ENCODE measurements at places on chromosomes 5 and 9.

GRCh38 chr5:34657988-34658387, 1.9 kb downstream of the RAI14 start:
- no peak for DNase-seq

GRCh38 chr5:58040846-58041245, 419.0 kb downstream of the PLK2 start:
- DNase-seq, result no peak

DNA sequence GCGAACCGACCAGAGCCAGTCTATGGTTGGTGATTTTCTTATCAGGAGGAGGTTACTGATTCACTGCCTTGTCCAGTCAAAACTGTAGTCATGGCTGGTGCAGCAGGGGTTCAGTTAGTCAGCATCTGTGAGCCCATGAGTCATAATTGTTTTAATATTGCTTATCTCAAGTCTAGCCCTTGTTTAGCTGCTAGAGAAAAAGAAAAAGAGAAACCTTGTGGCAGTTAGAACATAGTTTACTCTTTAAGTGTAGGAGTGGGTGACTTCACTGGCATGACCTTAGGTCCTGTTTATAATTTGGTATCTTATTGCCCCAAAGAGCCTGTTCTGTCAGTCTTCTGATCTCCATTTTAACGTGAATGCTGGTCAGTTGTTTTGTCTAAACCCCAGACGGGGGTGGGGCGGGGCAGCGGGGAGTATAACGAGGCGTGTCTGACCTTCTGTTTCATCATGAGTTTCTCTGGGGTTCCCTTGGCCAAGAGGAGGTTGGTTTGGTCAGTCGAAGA, 76.9 kb upstream of the NFIL3 start:
- DNase-seq, result no peak

DNA sequence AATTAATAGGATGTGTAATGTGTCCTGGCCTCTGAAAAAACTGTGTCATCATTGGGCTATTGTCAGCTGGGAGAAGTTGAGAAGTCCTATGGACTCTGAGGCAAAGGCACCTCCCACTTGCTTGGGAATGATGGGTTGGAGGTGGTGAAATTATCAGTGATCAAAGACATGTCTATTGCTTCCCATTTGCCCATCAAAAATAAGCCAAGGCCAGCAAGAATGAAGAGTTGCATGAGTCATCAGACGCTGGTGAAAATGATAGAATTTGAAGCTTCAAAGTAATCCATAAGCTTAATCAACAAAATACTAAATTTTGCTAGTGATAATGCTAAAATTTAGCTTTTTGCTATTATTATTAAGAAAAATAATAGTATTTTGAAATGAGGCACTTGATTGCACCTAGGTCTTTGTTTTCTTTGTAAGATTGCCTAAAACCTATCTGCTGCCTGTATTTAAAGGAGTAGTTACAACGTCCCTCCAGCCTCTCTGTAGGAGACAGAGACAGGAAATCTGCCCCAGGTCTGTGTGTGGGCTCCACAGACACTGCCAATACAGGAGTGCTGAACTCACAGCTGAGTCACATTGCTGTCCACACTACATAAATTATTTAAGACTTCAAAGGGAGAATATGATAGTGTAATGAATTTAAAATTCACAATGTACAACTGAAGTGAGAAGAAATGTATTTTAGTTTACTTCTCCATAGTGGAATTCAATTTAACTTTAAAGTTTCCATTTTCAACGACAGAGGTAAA, 48.4 kb upstream of the APC start:
- DNase-seq, result no peak

DNA sequence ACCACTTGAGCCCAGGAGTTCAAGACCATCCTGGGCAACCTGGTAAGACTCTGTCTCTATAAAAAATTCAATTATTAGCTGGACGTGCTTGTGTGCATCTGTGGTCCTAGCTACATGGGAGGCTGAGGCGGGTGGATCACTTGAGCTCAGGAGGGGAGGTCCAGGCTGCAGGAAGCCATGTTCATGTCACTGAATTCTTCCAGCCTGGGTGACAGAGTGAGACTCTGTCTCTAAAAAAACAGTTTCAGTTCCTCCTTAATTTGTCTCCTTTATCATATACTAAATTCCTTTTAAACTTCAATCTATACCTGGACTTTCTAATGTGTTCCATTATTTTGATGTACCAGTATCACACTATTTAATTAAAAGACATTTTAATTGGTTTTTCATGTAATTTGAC, 422.2 kb upstream of the TLE4 start:
- DNase-seq, result no peak

- DNase-seq, result no peak
Observed at GRCh38 chr9:87243602-87244001, 254.1 kb upstream of the DAPK1 start.

- no peak for DNase-seq
Observed at GRCh38 chr9:105205787-105206495, 38.5 kb upstream of the SLC44A1 start.

GRCh38 chr5:155839251-155840037, 487.5 kb upstream of the SGCD start:
- no peak for DNase-seq

DNA sequence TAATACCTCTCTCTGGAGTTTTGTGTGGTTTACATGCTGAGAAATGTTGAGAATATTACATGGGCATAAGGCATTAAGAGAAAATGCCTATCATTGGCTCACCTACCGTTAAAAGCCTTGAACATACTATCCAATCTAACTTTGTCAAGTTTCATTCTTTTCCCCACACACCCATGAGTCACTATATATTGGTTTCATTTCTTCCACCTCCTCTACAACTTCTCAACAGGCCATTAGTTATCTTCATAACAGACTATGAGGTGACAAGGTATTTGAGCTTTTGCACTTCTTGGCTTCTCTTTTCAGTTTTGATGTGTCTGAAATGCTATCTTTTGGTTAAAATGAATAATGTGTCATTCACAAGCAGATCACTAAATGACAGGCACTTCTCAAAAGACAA, 288.0 kb downstream of the KCNN2 start:
- no peak for DNase-seq

All from activated naive CD4-positive, alpha-beta T cell (primary cell).